ENCODE measurements at places on chromosomes 2 and 18.

DNA sequence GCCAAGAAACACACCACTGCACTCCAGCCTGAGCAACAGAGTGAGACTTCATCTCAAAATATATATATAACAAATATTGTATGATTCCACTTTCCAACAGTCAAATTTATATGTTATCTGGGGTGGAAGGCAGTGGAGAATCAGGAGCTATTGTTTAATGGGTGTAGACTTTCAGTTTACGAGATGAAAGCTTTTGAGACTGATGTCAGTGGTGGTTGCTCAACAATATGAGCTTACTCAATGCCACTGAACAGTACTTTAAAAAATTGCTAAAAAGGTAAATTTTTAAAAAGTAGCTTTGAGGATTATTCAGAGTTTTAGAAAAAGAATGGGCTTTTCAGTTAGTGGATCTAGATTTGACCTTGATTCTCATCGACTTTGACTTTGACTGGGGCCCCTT, 105.9 kb upstream of the ST6GAL2 start:
- DNase-seq: no peak

DNA sequence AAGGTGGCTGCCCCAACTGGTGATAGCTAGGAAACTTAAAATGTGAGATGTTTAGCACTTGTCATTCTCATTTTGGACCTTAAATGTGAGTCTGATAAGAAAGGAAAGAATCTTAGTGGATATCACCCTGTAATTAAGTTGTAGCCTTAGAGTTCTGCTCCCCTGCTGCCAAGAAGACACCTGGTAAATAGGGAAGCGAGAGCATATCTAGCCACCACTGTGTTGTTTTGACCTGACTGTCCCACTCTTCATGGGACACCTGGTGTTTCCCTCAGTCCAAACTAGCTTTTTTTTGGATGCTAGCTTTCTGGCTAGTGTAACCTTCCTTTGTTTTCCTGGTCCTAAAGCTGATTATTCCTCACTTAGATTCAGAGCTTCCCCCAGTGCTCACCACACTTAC, 357.6 kb downstream of the RAD51AP2 start:
- no peak for DNase-seq

DNA sequence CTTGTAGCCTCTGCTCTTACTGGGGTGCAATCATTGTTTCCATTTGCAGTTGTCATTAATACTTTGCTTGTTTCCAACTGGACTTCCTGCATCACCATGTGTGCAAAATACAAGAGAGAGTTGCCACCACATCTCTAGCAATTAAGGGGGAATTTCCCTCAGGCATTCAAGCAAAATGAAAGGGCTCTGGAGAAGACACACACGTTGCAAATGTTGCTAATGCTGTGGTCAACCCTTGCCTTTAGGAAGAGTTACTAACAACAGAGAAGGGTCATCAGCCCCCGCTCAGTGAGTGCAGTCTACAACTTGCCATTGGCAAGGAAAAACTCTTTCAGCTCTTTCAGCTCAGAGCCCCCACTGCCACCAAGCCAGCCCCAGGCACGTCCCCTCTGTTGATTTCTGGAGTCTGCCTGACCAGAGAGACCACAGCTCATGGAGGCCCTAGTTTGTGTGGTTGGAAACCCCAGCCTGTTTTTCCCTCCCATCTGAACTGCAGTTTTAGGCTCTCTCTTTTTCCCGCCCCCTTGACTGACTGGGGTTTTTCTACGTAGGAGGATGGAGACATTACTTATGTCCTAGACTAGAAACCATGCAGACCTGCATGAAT, 25.9 kb upstream of the GPR45 start:
- no peak for DNase-seq

DNA sequence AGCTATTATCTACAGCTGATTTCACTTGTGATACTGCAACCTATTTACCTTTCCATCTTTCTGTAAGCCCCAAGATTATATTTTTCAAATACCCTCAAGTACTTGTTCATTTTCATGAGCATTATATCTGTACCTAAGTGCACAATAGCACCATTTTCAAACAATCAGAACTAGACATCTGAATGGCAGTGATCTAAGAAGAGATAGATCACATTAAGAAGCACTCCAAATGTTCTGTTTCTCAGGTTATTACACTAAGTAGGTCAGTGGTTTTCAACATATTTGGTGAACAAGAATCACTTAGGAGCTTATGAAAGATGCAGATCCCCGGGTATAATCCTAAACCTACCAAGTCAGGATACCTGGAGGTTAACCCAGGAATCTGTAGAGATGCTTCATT, 872.7 kb downstream of the DCDC2C start:
- no peak for DNase-seq

GRCh38 chr2:220152281-220152935, 525.0 kb downstream of the SLC4A3 start:
- no peak for DNase-seq

DNA sequence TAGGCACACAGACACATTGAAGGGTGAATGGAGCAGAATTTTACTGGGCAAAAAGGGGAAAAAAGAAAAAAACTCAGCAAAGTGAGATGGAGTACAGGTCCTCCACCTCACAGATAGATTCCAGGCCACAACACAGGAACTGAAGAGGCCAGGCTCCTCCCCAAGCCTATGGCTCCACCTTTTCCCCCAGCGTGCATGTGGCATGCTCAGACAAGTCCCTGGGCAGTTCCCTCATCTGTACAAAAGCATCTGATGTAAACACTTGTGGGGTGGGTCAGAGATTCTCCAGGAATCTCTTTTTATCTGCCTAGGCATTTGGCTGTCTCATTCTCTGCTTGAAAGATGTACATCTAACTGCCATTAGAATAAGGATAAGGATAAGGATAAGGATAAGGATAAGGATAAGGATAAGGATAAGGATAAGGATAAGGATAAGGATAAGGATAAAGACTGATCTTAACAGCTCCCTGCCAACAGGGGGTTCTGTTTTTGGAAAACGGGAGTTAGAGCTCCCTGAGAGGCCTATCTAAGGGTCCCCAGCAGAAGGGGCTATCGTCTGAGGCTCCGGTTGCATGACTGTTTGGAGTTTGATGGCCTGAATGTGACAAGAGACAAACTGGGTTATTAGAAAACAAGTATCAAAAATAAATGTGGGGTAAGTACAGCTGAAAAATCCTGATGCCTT, 17.2 kb upstream of the ASXL3 start:
- DNase-seq: no peak

- DNase-seq: no peak
These were observed 90.2 kb upstream of the SCG2 start for GRCh38 chr2:223692191-223692947.

DNA sequence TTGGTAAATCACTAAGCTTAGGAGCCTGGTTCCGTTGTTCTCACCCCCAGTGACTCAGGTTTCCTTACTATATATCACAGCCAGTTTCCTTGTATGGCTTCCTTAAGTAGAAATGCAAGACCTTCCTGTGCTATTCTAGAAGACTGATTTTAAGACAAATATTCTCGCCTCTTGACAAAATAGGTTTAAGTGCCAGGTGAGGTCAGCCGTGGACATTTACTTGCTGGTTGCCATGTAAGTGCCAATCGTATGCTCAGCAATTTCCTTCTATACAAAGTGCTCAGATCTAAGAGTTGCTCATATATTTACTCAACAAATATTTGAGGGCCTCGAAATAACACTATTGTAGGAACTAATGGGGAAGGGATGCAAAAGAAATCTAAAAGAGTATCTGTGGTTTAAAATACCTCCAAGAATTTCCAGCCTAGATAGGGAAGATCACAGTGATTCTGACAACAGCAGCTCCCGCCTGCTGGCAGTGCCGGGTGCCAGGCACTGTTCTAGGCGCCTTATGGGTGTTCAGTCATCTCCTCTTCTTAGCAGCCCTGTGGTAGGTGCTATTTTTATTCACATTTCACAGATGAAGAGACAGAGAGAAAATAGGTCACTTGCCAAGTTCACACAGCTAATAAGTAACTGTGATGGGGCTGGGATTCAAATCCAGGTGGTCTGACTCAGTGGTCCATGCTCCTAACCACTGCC, 95.3 kb upstream of the B3GNT7 start:
- no peak for DNase-seq

DNA sequence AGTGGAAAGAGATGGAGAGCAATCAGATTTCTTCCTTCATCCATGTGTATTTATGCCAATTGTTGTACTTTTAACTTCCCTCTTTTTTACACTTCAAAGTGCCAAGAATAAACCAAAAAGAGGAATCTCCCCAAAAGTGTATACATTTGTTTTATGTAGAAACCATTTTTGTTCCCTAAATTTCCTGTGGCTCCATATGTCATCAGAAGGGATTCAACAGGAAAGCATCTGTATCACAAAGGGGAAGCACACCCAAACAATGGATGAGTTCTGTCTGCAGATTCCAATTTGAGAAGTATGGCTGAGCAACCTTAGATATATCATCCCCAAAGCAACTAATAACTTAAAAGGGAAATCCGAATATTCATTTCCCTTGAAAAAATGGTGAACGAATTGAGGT, 275.0 kb downstream of the MREG start:
- DNase-seq: no peak

DNA sequence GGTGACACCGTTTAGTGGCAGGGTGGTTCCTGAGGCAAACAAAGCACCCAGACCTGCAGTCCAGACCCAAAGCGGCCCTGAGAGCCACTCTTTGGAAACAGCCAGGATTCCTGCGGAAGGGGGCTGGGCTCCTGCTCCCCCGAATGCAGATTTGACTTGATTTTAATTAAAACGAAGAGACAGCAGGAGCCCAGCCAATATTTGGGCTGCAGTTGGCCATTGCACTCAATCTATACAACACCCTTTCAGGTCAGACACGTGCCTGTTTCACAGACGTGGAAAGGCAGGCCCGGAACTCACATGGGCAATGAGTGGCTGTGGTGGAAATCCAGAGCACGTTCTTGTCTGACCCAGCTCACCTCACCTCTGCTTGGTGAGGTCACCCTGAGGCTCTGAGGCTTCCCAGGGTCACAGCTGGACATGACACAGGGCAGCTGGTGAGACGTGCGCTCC, 122.4 kb downstream of the NDUFA10 start:
- no peak for DNase-seq

GRCh38 chr2:75098856-75099255, 100.5 kb downstream of the TACR1 start:
- no peak for DNase-seq

Measured in stimulated activated CD4-positive, alpha-beta T cell treated with anti-CD3 and anti-CD28 coated beads, TNF-alpha, amount 100 ng/mL, for 48 hours (primary cell).